ENCODE measurements at places on chromosomes 7 and 10. TPM values are rescaled to one million over a fixed set of nuclear protein-coding genes. Genes with fewer than 3 reads are reported as not detected.

Gene AKR1C8
- not detected for total RNA-seq

Gene TBL2
- 81.7 TPM for total RNA-seq

Gene HTR5A
- not detected for total RNA-seq

Gene SNCG
- total RNA-seq: 10.6 TPM

Gene PDIA4
- total RNA-seq: 304 TPM

Gene MEIG1
- not detected for total RNA-seq

Gene NPY4R
- total RNA-seq: 0.83 TPM

Gene CLRN3
- total RNA-seq: not detected

Gene TUBAL3
- total RNA-seq: not detected

Gene TRPV5
- total RNA-seq: not detected

Gene PON1
- total RNA-seq: not detected

Gene PRPS1L1
- total RNA-seq: not detected

Gene ACBD7
- 1.1 TPM for total RNA-seq

Gene DTX2
- total RNA-seq: 1.8 TPM

Gene SLIT1
- total RNA-seq: not detected

Gene ANKRD22
- not detected for total RNA-seq

Gene TMEM178B
- under 0.01 TPM for total RNA-seq

Gene IFIT5
- 18.1 TPM for total RNA-seq

Gene CALHM1
- not detected for total RNA-seq

Gene SEMA4G
- 0.56 TPM for total RNA-seq

Gene STEAP1
- total RNA-seq: 3.9 TPM

Gene SLC26A4
- 0.56 TPM for total RNA-seq

Gene CXCL12
- 15.8 TPM for total RNA-seq

Gene HOXA11
- not detected for total RNA-seq

Gene SAMD9
- 15.6 TPM for total RNA-seq

Gene SMO
- total RNA-seq: 15.3 TPM
